Cardiac muscle cell (in vitro differentiated cells and primary cell): ENCODE measurements at places on chromosomes 12 and 14. TPM values are rescaled to one million over a fixed set of nuclear protein-coding genes. Genes with fewer than 3 reads are reported as not detected.
A peak's percentile ranks its signal among the peaks of the same experiment; 100 is the strongest.

- no peak overlapping the region for H3K27ac ChIP-seq
- no peak for DNase-seq
- H3K4me3 ChIP-seq: no peak overlapping the region
- peaks cover 6% of the 10 kb centered on the region for H3K4me1 ChIP-seq
- no peaks in the 10 kb centered on the region for H3K27me3 ChIP-seq
These were observed 71.4 kb downstream of the PAPOLA start for GRCh38 chr14:96573473-96574100.

Gene NID2
- 275 and 538 TPM in 2 replicates for total RNA-seq

DNA sequence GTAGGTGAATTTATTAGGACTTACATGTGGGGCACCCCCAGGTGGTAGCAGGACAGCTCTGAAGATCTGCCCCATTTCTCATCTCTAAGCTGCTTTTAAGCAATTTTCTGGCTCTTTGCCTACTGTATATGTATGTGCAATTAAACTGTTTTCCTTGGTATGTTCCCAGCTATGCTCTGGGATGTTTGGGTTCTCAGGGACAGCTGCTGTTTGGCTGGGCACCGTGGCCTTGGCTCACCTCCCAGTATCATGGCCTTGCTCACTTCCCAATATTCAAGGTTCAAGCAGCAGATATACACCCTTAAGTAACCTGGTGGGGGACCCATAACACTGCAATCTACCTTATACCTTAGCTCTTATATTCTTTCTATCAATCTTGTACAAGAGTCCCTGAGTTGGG lies 53.7 kb upstream of the KITLG start:
- H3K27ac ChIP-seq: no peak overlapping the region
- DNase-seq: no peak
- no peaks in the 10 kb centered on the region for H3K27me3 ChIP-seq

GRCh38 chr14:66099931-66100330 lies 386.2 kb upstream of the CCDC196 start:
- H3K4me3 ChIP-seq: no peak overlapping the region
- H3K27me3 ChIP-seq: no peaks in the 10 kb centered on the region
- H3K4me1 ChIP-seq: peaks cover 11% of the 10 kb centered on the region

GRCh38 chr12:107446476-107446875 lies 239.1 kb upstream of the PWP1 start:
- no peak overlapping the region for H3K4me3 ChIP-seq
- H3K27me3 ChIP-seq: no peaks in the 10 kb centered on the region
- H3K27ac ChIP-seq: no peak overlapping the region
- H3K4me1 ChIP-seq: peaks cover 4% of the 10 kb centered on the region
- DNase-seq: no peak

GRCh38 chr14:24310646-24311604 lies at the start of gene LTB4R:
TSS of gene LTB4R (plus strand) at chr14:24311502. CDS start at chr14:24315652, 4,150 bp downstream.
- no peaks in the 10 kb centered on the region for H3K27me3 ChIP-seq
- H3K4me1 ChIP-seq: no peaks in the 10 kb centered on the region

- no peaks in the 10 kb centered on the region for H3K36me3 ChIP-seq
- no peak overlapping the region for H3K27ac ChIP-seq
- H3K27me3 ChIP-seq: no peaks in the 10 kb centered on the region
- no peak for DNase-seq
- H3K4me1 ChIP-seq: no peaks in the 10 kb centered on the region
These were observed 169.6 kb upstream of the FRMD6 start for GRCh38 chr14:51482102-51482501.

- DNase-seq: no peak
- H3K4me3 ChIP-seq: no peak overlapping the region
- no peaks in the 10 kb centered on the region for H3K36me3 ChIP-seq
- no peaks in the 10 kb centered on the region for H3K27me3 ChIP-seq
These were observed 66.6 kb downstream of the GALNT8 start for GRCh38 chr12:4786795-4787194.

Gene ASIC1
- total RNA-seq: 5.0 and 7.0 TPM in 2 replicates

- DNase-seq: peak; percentile 67
- H3K27ac ChIP-seq: no peak overlapping the region
- no peaks in the 10 kb centered on the region for H3K36me3 ChIP-seq
- peak overlapping the region; percentile 36 for H3K4me3 ChIP-seq
These were observed 17.0 kb downstream of the ZDHHC22 start for GRCh38 chr14:77124345-77125280.

DNA sequence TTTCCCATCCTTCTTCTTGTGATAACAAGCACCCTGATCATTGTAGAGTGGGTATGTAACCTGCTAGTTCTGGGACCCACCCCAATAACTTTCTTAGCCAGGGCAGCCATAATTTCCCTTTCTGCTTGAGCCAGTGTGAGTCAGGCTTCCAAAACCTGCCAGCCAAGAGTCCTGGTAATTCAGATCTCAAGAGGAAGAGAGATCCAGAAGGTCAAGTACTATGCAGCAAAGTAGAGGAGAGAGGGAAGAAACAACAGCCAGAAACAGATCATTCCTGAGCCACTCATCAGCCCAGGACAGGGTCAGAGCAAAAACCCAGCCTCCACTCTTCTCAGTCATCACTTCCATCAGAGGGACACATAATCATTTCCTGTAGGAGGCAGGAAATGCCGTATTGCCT lies 182.0 kb downstream of the DICER1 start:
- no peak for DNase-seq
- H3K4me1 ChIP-seq: no peaks in the 10 kb centered on the region
- H3K36me3 ChIP-seq: no peaks in the 10 kb centered on the region
- H3K27ac ChIP-seq: no peak overlapping the region
- no peaks in the 10 kb centered on the region for H3K27me3 ChIP-seq
- H3K4me3 ChIP-seq: no peak overlapping the region

- H3K36me3 ChIP-seq: no peaks in the 10 kb centered on the region
- H3K27ac ChIP-seq: peak overlapping the region; percentile 76
- peaks cover 18% of the 10 kb centered on the region for H3K4me1 ChIP-seq
These were observed 7.0 kb downstream of the MTHFD1 start for GRCh38 chr14:64394977-64395633.

Gene NELL2
- 1.6 and 7.9 TPM in 2 replicates for total RNA-seq

Gene OTX2
- 3.3 and 7.1 TPM in 2 replicates for total RNA-seq

DNA sequence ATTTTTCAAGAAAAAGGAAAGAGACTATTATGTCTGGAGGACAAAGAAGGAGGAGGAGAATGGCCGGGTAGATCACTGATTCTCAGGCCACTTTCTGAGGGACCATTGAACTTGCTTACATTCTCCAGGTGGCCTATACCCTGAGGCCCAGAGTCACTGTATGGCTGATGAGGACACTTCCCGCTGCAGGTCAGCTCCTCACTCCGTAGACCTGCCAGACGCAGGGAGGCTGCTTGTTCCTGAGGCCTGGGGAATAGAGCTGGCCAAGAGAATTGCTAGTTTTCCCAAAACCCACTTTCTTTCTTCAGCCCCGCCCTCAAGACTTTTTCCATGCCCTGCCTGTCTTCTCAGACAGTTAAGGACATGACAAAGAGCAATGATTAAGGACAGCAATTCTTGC lies 510.5 kb upstream of the TBX3 start:
- H3K4me1 ChIP-seq: no peaks in the 10 kb centered on the region
- H3K27me3 ChIP-seq: no peaks in the 10 kb centered on the region
- H3K4me3 ChIP-seq: no peak overlapping the region
- no peak overlapping the region for H3K27ac ChIP-seq
- DNase-seq: no peak

DNA sequence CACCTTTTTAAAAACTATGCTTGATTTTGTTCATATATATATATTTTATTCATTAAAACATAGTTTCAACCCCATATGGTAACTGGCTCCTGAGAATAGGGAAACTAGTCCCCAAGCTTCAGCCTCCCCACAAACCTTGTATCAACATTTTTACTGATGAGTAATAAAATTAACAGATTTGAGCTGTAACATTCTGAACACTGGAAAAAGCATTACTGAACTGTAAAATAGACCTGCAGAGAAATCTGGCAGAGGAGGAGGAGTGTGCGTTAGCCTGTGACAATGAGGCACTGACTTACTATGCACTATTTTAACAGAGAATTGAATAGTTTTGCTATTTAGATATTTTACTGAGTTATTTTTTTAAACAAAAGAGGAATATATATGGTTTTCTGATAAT lies 43.1 kb downstream of the FRS2 start:
- H3K4me3 ChIP-seq: no peak overlapping the region
- H3K36me3 ChIP-seq: no peaks in the 10 kb centered on the region

- DNase-seq: no peak
- H3K27me3 ChIP-seq: no peaks in the 10 kb centered on the region
- no peak overlapping the region for H3K4me3 ChIP-seq
- H3K36me3 ChIP-seq: no peaks in the 10 kb centered on the region
These were observed 193.5 kb upstream of the PLEKHG7 start for GRCh38 chr12:92509156-92509738.

- no peaks in the 10 kb centered on the region for H3K36me3 ChIP-seq
- no peak overlapping the region for H3K27ac ChIP-seq
- no peaks in the 10 kb centered on the region for H3K27me3 ChIP-seq
- H3K4me1 ChIP-seq: peaks cover 9% of the 10 kb centered on the region
These were observed 187.7 kb downstream of the PHETA1 start for GRCh38 chr12:111181143-111181726.

Gene RPS6KA5
- 5.0 and 10.9 TPM in 2 replicates for total RNA-seq

DNA sequence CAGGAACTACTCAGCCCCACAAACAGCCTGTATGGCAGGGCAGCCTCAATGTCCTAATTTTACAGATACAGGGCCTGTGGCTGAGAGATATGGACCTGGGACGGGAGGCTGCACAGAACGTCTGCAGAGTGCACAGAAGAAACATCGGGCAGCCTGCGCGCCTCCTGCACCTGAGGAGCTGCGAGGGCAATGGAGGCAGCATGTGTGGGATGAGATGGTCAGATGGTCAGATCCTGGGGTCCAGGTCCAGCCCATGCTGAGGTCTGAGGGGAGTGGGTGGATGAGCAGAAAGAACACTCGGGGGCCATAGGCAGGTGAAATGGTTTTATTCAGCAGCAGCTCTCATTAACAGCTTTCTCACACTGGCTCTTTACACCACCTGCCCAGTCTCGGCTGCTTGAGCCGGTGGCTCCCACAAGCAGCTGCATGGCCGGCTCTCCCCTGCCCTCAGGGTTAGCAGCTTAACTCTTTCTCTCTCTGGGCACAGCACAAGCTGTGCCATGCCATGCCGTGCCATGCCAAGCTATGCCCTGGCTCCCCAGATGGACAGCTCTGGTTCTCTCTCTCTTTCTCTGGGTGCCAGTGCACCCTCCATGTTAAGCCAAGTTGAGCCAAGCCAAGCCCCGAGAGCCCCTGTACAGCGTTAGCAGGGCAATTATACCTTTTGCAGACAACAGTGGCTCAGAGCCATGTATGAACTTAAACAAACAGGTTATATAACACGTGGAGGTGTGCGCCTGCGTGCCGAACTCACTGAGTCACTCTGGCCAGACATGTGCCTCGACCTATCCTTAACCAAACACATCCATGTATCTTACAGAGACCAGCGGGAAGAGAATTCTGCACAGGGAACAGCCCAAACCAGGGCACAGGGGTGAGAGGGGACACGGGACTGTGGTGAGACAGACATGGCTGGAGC lies 47.6 kb downstream of the RIMBP2 start:
- no peak overlapping the region for H3K27ac ChIP-seq
- H3K4me3 ChIP-seq: no peak overlapping the region
- H3K4me1 ChIP-seq: peaks cover 1% of the 10 kb centered on the region
- no peak for DNase-seq

DNA sequence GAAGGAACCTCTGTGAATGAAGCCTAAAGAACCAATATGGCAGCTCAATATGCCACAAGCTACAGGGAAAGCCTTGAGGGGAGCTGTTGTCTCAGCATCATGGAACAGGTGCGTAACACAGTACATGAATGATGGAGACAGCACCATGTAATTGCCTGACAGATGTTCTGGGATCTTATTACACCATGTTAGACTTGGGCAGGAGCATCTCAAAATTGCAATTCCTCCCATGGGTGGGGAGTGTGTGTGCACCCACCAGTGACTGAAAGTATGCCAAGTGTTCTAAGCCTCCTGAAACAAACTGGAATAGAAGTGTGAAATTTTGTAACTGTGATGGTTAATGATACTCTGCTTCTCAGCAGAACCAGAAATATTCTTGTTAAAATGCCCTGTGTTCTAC lies 151.0 kb upstream of the SRRM4 start:
- H3K27ac ChIP-seq: no peak overlapping the region
- H3K27me3 ChIP-seq: no peaks in the 10 kb centered on the region
- no peak overlapping the region for H3K4me3 ChIP-seq
- no peaks in the 10 kb centered on the region for H3K4me1 ChIP-seq
- H3K36me3 ChIP-seq: no peaks in the 10 kb centered on the region
- no peak for DNase-seq

GRCh38 chr12:107236824-107237511 lies 143.6 kb upstream of the CRY1 start:
- no peaks in the 10 kb centered on the region for H3K36me3 ChIP-seq
- peaks cover 2% of the 10 kb centered on the region for H3K27me3 ChIP-seq
- H3K4me3 ChIP-seq: no peak overlapping the region
- H3K4me1 ChIP-seq: no peaks in the 10 kb centered on the region
- DNase-seq: no peak
- H3K27ac ChIP-seq: no peak overlapping the region

DNA sequence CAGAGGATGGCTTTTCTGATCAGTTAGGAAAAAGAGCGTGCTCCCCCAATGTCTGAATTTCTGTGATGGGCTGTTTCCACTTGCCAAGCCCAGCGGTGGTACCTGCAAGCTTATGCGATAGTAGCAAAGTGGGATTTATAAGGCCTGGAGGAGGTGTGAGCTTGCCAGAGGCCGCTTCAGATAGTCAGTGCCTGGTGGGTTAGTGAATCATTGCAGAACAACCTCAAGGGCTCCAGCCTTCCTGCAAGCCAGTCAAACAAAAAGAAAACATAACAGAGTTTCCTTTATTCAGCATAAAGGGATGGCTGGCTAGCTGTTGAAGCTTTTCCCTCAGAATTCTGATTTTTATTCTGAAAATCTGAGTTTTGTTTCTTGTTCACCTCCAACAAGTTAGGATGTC lies 7.6 kb upstream of the BMP4 start:
- H3K4me3 ChIP-seq: no peak overlapping the region
- H3K36me3 ChIP-seq: no peaks in the 10 kb centered on the region
- no peaks in the 10 kb centered on the region for H3K4me1 ChIP-seq
- DNase-seq: no peak
- peaks cover 54% of the 10 kb centered on the region for H3K27me3 ChIP-seq
- no peak overlapping the region for H3K27ac ChIP-seq

GRCh38 chr12:12689647-12690300 lies 6.2 kb downstream of the GPR19 start:
- peaks cover 26% of the 10 kb centered on the region for H3K4me1 ChIP-seq
- H3K27ac ChIP-seq: no peak overlapping the region
- DNase-seq: no peak
- H3K4me3 ChIP-seq: no peak overlapping the region
- H3K27me3 ChIP-seq: no peaks in the 10 kb centered on the region

DNA sequence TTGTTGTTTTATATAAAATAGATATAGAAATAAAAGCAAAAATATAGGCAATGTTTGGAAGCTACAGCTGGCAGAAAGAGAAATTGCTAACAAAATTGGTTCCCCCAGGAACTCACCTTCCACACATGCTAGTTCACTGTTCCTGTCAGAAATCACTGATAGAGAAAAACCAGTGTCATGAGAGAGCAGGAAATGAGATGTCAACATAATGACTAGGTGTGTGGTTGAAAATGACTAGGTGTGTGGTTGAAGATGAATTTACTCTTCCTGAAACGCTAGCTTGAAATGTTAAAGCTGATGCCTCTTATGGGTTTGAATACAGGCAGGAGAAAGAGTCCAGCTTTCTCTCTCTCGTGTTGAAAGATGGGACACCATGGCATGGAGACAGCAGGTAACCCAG lies 216.3 kb downstream of the C12orf42 start:
- no peaks in the 10 kb centered on the region for H3K27me3 ChIP-seq
- DNase-seq: no peak
- H3K27ac ChIP-seq: no peak overlapping the region
